Stimulated activated CD8-positive, alpha-beta memory T cell treated with anti-CD3 and anti-CD28 coated beads, Interleukin-7, amount 100 ng/mL, for 4 hours (primary cell): ENCODE measurements at places on chromosomes 1 and 21.

- no peak for DNase-seq
Observed at GRCh38 chr21:29378832-29379231, 80.1 kb downstream of the BACH1 start.

- no peak for DNase-seq
Observed at GRCh38 chr1:53686091-53686964, 52.6 kb downstream of the GLIS1 start.

DNA sequence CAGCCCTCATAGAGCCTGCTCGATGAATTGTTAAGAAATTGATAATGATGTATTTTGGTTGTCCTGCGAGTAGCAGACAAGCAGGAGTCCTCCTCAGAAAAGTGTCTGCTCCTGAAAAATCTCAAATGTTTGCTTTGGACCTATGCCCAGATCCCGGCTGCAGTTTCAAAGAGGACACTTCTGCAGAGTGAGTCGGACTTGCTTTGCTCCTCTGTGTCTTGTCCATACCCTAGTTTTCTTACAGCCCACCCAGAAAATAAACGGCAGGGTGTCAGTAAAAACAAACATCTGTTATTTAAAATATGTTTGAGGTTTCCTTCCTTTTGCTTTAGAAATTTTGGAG, 2.8 kb downstream of the S100A10 start:
- DNase-seq: no peak

- DNase-seq: no peak
Observed at GRCh38 chr1:226222686-226223085, 778 bp upstream of the MIXL1 start.
